Adipocyte (in vitro differentiated cells): ENCODE measurements at places on chromosomes 4 and X.

DNA sequence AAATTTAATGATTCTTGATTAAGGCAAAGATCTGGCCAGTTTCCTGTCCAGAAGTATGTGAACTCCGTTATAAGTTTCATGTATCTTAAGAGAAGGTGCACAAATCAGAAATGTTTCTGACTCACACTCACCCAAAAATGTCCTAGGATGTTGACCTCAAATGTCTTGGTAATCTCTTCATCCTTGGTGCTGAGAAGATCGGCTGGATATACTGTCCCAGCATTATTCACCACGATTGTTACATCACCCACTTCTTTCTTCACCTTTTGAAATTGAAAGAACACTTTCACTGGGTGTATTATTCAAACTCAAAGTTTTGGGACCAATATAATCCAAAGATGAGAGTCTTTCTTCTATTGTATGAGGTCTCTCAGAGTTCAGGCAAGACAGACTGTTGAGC is 5.7 kb downstream of the HSD17B13 start:
- DNase-seq: no peak

DNA sequence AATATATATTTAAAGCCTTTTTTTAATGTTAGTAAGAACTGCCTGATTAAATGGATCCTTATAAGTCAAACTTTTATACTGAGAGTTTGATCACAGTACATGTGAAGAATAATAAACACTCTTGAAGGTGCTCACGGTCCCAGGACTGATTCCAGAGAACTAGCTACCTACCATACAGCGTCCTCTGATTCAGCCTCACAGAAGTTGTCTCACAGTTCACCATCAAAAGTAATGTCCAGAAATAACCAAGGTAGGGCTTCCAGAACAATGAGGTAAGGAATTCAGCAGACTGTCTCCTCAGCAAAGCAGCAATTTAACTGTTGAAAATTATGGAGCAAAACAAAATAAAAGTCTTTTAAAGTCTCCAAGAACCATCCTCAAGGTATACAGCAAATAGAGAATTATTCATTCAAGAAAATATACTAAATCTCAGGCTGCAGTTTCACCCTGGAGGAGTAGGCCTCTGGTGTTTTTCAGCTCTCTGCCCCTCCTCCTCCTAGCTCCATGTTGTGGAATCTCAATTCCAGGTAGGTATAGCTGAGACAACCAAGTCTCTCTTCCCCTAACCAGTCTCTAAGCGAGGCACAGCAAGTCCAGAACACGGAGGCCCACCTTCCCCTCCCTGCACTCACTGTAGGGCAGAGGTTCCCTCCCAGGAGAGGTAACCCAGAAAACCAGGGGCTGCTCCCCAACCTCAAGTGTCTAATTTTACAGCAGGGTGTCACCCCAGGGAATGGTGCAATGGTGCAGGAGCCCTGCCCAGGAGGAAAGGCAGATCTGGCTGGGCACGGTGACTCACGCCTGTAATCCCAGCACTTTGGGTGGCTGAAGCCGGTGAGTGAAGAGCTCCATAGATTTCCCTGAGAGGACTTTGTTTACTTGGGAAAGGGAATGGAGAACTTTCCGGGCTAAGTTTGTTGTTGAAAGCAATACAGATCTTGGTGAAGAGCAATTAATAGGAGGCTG is 28.6 kb downstream of the FAM241A start:
- no peak for DNase-seq

DNA sequence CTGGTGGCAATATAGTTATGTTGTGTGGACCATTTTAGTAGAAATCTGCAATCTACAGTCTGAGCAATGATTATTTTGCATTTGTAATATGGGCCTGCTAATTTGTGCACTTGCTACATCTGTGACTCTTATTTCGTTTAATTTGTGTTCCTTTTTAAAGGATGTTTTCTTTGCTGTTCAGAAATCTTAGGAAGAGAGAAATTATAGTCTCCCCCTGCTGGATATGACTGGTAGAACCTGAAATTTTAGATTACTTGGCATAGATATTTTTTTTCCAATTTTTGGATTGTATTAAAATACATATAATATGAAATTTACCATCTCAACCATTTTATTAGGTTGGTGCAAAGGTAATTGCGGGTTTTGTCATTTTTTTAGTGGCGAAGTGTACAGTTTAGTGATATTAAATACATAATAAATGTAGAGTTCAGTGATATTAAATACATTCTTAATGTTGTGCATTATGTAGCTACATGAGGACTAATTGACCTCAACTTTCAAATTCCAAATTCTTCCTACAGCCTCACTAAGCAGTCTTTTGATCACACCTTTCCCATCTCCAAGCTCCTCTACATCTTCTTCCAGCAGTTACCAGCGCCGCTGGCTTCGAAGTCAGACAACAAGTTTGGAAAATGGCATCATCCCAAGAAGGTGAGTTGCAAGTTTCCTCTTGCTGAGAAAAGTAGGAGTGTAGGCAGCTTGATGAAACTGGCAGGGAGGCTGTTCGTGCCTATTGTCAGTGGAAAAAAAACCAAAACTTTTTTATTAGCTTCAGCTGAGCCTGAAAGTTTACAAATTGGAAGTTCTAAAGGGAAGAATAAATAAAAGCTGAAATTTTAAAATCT is 82.2 kb downstream of the FNIP2 start:
- peak; percentile 84 for DNase-seq

- DNase-seq: no peak
Observed at GRCh38 chr4:147779451-147779850, 47.6 kb downstream of the ARHGAP10 start.

- peak; percentile 18 for DNase-seq
Observed at GRCh38 chr4:94806376-94806775, 48.6 kb downstream of the BMPR1B start.

- DNase-seq: no peak
Observed at GRCh38 chr4:152687974-152688599, 8.3 kb upstream of the TMEM154 start.

DNA sequence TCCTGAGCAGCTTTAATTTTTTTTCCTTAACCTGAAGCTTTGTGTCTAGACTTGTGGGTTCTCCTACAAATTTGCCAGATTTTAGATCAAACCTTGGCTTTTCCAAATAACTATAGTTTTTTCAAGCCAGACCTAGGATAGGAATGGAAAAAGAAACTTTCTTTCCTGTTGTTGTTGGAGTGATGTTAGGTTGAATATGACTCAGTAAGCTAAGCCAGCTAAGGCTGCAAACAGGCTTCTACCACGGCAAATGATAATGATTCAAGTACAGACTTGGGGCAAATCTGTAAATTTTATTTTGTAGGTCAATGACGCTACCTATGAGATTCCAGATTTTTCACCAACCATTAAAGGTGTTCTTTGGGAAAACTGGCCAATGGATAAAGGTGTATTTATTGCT is 45.6 kb downstream of the WDR19 start:
- peak; percentile 14 for DNase-seq

DNA sequence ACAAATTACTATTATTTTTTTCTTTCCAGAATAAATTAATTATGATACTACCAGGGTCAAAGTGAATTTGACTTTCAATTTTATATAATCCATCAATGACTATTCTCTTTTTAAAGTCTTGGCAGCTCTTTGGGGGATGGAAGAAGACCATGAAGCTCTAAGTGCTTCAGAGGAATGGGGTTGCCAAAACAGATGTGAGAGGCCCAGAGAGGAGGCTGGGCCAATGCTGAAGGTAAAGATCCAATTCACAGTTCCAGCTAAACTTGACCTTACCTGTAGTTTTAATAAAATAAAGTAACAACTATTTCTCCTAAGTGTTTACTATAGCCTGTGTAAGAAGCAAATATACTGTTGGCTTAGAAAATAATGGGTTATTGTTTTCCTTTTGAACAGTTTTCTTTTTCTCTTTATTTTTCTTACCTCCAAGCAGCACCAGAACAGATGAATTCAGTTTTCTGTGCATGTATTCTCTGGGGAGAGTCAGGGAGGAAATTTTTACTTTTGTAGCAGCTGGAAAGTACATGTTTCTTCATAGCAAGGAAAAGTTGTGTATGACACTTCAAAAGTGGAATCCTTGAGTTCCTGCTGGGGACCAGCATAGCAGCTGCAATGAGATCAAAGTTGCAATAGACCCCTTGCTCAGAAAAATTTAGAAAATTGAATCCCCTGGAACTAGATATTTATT is 104.9 kb downstream of the CEP44 start:
- DNase-seq: peak; percentile 16

DNA sequence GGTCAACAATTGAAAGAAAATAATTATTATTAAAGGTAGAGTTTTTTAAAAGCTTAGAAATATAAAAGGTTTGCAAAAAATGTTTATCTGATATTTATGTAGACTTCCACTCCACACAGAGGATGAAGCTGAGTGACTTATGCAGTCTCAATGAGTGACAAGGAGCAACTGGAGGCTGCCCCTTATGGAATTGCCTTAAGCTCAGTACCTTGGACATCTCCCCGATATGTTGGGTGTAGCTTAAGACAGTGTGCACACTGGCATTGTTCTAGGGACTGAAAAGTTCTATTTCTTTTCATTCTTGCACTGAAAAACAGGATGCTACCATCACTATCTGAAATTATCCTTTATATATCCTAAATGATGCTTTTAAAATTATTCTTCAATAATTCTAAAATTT is 292.1 kb downstream of the PRDM5 start:
- no peak for DNase-seq

DNA sequence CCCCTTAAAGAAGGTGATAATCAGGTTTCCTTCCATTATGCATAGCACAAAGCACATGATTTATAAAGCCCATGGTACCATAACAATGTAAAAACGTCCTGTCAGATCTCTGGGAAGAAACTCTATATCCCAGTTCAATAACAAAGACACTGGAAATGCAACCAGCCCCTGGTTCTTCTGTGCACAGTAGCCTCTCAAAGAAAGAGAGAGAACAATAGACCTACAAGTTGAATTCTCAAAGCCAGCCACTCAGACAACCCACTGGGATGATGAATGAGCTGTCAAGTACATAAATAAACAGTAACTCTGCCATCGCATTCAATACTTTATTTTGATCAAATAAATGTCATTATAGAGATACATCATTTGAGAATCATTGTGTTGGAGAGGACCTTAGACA is 400.1 kb upstream of the CPEB2 start:
- no peak for DNase-seq

DNA sequence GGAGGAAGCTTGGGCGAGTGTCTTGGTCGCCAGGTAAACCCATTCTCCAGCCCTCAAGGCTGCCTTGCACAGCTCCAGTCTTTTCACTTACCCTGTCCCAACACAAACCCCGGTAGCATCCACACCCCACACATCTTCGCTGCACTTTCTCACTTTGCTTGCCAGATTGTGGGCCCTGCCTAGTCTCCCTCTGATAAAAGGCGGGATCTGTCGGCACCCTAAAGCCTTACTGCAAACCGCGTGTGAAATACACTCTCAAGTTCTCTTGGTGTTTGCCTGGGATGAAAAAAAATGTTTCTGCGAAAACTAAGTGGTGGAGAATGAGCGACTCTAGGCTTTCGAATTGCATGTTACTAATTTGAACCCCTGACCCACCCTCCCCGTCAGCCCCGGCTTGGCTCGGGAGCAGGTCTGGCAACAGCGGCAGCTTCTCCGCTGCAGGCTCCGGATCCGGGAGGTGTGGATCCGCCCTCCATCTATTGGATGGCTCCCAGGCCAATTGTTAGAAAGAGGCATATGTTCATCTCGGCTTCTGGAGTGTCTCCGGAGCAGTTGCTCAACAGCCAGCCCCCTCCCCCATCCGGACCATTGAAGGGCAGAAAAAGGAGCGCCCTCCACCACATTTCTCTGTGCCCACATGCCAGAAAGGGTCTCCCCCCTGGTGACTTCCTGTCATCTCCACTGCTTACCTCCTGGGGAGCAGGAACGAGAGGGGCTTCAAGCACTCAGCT is 3.0 kb upstream of the CITED1 start:
- peak; percentile 69 for DNase-seq

DNA sequence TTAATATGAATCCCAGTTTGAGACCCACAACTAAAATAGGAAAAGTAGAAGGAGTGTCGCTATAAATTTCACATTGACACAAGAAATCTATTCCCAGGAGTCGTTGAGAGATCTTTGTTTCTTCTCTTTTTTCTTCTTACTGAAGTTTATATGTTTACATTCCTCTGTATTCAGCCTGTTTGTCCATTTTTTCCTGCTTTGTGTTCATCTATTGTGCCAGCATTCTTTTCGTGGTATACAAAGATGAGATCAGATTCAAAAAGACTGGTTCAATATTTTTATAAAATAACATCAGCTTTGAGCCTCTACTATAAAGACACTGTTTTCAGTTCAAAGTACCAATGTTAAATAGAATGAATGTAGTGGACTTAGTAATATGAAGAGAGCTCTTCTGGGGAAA is 95.4 kb upstream of the MYOZ2 start:
- DNase-seq: peak; percentile 67

GRCh38 chrX:100379388-100379986 is 30.6 kb downstream of the PCDH19 start:
- DNase-seq: peak; percentile 20

GRCh38 chr4:118968005-118968404 is 79.4 kb downstream of the SYNPO2 start:
- peak; percentile 94 for DNase-seq

DNA sequence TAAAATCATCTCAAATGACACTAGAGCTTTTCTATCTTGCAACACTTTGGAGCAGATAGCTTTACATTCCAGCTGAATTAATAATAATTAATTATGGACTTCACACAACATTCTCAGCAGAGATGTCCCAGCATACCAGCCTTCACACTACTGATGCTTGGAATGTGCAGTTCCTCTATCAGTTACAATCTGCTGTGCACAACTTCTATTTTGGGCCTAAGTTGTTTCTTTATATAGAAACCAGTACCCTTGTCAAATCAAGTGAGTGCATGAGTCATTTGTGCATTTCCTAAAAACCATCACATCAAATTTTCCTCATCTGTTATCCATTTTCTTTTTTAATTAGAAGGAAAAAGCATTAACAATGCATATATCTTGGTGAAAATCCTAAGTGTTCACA is 8.8 kb upstream of the RASL11B start:
- peak; percentile 76 for DNase-seq

DNA sequence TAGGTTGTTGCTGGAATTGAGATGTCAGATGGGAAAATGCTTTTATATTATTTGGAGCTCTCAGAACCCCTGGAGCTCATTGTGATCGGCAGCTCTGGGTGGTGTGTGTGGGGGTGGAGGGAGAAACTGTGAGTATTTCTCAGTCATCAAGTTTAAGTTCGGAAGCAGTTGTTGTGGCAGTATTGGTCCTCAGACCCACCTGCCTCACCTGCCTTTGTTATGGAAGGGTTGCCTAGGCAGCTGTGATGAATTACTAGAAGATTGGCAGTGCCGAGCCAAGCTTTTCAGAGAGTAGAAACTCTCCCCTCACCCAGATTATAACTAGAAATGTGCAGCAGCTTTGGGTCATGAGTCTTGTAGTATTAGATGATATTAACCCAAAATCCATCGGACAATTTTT is 9.5 kb downstream of the IGSF1 start:
- no peak for DNase-seq

DNA sequence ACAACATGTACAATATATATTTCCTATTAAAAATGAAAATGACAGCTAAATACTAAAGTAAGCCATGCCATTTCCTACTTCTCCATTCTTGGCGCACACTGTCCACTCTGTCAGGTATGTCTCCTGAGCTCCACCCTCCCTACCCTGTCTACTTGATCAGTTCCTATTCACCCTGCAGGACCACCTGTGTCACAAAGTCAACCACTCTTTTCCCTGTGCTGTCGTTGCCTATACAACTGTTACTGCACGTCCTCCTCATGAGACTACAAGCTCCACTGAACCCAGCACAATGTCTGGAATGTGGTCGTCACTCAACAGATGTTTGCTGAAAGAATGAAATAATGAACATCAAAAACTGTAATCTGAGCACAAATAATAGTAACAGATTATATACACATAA is 54.9 kb downstream of the SLC9A7 start:
- DNase-seq: peak; percentile 11

GRCh38 chrX:152024710-152025109 is 50.2 kb upstream of the GABRE start:
- no peak for DNase-seq

- peak; percentile 56 for DNase-seq
Observed at GRCh38 chrX:100980608-100981497, 11.3 kb downstream of the ARL13A start.
